ENCODE measurements at places on chromosomes 5 and 9. TPM values are rescaled to one million over a fixed set of nuclear protein-coding genes. Genes with fewer than 3 reads are reported as not detected.

Gene GADD45G
- 0.64 TPM for total RNA-seq

Gene IFNE
- total RNA-seq = 1.4 TPM

Gene ADRB2
- 0.86 TPM for total RNA-seq

Gene ZNF462
- total RNA-seq = 27.0 TPM

Gene HTR1A
- not detected for total RNA-seq

Gene ENDOG
- total RNA-seq = 18.0 TPM

Gene FOXD4L6
- total RNA-seq = not detected

Gene SLC4A9
- total RNA-seq = not detected

Gene SLC6A19
- total RNA-seq = not detected

Gene CCDC112
- total RNA-seq = 9.6 TPM

Gene HSPA9
- 192 TPM for total RNA-seq

DNA sequence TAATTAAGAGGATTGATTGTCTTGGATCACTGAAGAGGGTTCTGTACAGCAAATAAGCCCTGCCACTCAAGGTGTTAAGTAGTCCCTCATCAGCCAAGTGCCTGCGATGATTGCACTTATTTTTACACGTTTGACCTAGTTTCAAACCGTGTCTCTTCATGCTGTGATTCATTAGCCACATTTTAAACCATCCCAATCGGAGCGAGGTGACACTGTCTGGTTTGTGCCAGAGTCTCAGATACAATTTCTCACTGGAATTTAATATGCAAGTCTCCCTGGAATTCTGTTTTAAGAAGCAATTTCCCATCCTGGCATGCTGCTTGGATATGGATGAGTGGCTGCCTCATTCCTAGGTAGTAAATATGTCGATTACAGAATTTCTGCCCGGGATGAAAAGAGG lies 1.6 kb downstream of the INSYN2B start:
- DNase-seq = no peak

DNA sequence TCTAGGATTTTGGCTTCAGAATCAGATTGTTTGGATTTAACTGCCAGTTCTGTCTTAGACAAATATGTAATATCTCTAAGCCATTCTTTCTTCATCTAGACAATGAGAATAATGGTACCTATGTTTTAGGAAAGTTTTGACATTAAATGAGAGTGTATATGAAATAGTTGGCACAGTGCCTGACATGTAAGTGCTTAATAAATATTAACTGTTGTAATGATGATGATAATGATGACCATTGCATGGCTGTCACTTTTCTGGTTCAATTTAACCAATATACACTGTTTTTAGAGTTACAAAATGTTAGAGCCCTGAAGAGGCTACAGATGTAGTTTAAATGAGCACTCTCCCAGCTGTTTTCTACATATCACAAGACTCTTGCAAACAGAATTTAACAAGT lies 131.7 kb downstream of the RANBP17 start:
- no peak for DNase-seq

- no peak for DNase-seq
Measured at GRCh38 chr9:130239741-130240241, 25.8 kb upstream of the HMCN2 start.

DNA sequence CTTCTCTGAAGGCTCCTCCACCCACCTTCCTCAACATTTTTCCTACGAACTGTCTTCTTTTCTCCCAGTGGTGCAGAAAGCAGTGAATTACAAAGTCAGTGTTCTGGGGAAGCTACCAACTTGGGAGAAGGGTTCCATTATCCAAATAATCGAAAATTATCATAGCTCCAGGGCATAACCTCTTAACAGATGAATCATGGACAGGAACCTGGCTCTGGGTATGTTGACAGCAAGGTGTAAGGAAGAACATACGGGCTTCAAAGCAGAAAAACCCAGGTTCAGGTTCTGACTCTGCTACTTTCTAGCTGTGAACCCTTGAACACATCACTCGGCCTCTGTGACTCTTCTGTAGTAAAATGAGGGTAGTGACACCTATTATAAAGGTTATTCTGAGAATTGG lies 351.3 kb downstream of the ENC1 start:
- DNase-seq = no peak

DNA sequence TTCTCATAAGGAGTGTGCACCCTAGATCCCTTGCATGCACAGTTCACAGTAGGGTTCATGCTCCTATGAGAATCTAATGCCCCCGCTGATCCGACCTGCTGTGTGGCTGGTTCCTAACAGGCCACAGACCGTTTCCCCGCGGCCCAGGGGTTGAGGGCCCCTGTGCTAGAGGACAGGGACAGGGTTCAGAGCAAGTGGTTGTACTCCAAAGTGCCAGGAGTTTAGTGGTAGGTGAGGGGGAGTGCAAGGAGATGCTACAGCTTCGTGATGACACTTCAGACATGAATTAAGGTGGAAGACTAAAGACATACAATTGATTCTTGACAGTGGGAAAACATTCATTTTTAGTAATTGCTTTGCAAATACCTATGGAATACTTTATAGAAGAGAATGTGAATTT lies 40.5 kb downstream of the SNX24 start:
- DNase-seq = no peak

- DNase-seq = no peak
Measured at GRCh38 chr5:56759521-56760216, 55.7 kb upstream of the MAP3K1 start.
